PC-3 (cell line): ENCODE measurements at places on chromosomes 12 and 14.
A peak's percentile ranks its signal among the peaks of the same experiment; 100 is the strongest.

GRCh38 chr12:16560273-16560672 lies 45.7 kb downstream of the LMO3 start:
- no peak for DNase-seq

DNA sequence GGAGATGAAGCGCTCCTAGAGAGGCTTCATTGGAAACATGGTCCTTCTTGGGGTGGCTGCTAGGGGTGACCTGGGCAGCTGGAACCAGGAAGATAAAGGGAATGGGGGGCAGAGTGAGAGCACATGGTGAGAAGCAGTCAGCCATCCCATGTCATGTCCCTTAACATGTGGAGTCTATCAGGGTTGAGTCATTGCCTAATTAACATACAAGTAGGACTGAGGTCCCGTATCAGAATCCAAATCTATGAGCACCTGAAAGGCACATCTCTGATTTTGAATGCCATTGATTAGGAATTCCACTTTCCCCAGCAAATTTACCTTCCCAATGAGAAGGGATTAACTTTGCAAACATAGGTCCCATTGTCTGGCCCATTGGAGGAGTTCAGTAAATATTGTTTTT lies 20.3 kb upstream of the PPP1R1A start:
- DNase-seq: no peak

DNA sequence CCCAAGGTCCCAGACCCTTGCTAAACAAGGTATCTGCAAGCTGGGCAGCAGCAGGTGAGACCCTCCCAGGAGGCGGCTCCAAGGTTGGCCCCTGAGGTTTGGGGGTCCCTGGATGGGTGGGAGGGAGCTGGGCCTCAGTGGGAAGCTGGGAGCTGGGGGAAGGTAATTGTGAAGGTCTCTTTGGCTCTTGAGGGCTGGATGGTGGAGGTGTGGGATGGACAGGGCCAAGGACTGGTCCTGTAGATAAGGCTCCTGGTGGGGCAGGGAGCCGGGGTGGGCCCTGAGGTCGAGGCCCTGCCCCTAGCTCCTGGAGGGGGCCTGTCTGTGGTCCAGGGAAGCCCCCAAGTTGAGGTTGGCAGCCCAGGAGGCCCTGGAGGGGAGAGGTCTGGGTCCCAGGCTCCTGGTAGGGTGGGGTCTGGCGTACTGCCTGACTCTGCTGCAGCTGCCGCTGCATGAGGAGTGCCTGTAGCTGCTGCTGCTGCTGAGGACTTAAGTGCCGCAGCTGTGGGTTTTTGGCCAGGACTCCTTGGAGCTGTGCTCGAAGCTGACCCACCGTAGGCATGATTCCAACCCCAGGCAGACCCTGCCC lies 13.1 kb upstream of the PRKAG1 start:
- no peak for DNase-seq

GRCh38 chr12:98909746-98910145 lies 264.7 kb downstream of the APAF1 start:
- no peak for DNase-seq

DNA sequence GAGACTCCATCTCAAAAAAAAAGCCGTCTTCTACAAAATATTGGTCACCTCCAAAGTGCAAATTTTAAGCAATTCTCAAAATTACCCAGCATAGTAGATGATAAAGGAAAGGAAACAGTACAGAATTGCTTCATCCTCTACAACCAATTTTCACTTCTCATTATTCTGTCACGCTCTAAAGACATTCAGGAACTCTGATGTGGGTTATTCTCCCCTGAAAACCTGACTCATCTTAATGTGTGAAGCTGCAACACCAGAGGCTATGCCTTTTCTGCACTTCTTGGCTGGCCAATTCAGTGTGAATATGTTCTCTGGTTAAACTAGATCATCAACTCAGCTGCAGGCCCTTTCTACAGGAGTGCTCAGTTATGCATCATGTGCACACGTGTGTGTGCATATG lies 11.0 kb downstream of the PTGER2 start:
- peak; percentile 21 for DNase-seq

GRCh38 chr12:14827043-14827442 lies 13.1 kb upstream of the SMCO3 start:
- DNase-seq: peak; percentile 51

DNA sequence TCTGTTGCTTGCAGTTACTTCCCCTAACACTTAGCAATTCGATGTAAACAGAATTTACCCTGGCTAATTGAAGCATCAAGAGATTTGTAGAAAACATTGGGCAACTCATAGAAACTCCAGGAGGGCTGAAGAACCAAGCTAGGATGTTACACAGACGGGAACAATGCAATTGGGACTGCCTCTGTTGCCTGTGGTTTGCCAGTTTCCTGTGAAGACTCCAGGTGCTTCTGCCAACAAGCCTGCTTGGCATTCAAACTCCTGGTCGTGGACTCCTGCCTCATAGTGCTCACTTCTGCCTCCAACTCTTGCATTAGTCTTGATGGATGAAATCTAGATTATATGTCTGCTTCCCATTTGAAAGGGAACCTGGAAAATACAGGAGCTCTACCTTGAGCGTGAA lies 246.0 kb downstream of the BMP4 start:
- no peak for DNase-seq

DNA sequence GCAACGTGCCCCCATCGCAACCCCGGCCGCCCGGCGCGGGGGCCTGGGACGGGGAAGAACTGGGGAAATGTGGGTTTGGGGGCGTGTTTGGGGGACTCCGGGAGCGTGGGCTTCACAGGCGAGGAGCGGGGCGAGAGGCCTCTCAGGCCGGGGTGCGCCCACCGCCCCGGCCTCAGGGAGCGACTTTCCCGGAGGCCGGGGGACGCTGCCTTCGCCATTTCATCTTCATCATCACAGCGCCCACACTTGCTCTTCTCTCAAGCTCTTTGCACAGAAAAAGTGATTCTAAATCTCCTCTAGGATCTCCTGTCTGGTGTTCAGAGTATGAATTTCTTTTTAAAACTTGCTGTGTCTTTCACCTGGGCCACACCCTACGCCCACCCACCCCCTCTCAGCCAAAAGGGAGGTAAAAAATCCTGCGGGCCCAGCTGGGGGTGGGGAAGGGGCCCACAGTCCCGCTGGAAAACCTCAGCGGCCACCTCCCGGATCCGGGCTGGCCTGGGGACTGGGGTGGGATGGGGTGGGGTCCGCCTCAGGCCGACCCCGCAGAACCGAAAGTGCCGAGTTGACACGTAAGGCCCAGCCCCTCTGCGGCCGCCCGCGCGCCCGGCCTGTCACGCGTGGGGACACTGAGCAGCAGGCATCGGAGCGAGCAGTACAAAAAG lies 7.4 kb downstream of the CDKN1B start:
- DNase-seq: peak; percentile 21

DNA sequence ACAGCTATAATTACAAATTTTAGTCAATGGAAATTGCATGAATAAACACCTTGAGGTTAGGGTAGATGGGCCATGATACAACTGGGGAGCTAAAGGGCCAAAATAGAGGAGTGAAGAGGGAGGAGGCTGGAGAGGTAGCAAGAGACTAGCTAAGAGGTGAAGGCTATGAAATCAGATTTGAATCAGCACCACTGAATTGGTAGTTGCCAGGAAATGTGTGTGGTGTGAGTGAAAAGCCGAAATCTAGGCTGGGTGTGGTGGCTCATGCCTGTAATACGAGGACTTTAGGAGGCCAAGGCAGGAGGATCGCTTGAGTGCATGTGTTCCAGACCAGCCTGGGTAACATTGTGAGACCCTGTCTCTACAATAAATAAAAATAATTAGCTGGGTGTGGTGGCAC lies 22.7 kb downstream of the YY1 start:
- DNase-seq: no peak

DNA sequence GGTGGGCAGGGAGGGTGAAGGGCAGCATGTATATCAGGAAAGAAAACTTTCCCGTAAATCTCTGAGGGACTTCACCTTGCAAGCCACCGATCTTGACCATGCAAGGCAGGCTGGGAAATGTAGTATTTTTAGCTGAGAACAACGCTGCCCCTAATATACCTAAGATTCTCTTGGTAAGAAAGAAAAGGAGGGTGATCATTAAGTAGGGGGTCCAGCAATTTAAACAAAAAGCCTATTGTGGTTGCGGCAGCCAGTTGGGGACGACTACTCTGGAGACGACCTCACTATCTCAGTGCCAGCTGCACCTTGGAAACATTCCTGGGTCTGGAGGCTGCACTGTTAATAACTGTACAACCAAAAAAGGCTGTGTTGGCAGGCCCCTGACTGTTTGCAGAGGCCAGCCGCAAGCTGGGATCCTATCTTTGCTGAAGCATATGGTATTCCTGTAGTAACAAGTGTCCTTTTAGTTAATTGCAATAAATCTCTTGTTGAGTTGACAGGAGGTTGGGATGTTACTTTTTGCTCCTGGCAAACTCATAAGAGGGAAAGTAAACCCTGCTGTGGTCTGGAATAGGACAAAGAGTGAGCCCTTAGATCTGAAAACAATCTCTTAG lies 6.4 kb downstream of the APOLD1 start:
- no peak for DNase-seq

DNA sequence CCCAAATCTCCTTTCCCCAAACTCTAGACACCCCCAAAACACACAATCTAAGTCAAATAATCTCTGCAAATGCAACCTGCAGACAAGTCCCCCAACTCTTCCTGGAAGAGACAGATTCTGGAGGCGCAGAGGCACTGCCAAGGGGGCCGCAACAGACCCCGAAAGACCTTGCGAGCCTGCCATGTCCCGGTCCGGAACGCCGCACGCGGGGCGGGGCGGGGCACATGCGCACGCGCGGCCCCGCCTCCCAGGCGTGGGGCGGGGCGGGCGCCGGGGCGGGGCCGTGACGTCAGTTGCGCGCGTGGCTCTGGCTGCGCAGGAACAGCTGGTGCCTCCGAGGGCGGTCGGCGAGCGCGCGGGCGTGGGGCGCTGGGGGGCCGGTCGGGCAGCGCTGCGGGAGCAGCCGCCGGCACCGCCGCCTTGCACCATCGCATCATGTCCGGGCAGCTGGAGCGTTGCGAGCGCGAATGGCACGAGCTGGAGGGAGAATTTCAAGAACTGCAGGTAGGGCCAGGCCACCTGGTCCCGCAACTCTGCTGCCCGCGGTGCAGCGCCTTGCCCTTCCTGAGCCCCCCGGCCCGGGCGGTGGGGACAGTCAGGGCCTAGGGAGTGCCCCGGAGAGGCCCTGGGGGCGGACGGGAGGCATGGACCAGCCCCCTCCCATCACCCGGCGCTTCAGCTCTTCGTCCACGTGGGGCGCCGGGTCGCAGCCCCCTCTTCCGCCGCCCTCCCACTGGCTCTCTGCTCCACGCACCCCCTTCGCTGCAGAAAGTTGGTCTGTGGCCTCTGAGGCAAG lies at the start of gene TMEM120B:
Gene TMEM120B, plus strand, starts transcription at position 292 of the 796 bp plus-strand sequence. Its CDS starts 144 bp downstream, at position 436.
- peak; percentile 87 for DNase-seq

- DNase-seq: no peak
Measured at GRCh38 chr12:46803517-46803916, 22.3 kb downstream of the SLC38A4 start.

GRCh38 chr12:100476013-100476751 lies 2.5 kb downstream of the NR1H4 start:
- no peak for DNase-seq
